COR-L47 (cell line): ENCODE measurements at places on chromosomes 16 and 17.

DNA sequence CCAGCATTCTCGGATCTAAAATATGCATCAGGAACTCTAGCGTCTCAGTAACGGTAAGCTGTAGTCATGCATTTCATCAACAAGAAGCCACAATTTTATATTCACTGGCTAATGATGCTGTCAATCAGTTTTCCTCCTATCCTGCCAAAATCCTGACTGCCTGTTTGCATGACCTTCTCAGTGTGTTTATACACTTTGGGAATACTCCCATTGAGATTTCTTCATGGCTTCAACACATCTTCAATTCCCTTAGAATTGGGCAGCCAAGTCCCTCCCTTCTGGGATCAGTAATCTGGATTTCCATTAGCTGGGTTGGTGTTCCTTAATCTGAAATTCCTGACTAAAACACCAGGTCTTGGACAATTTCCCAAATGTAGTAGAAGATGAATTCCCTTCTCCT, 348.9 kb upstream of the DYNLRB2 start:
- no peak for DNase-seq

DNA sequence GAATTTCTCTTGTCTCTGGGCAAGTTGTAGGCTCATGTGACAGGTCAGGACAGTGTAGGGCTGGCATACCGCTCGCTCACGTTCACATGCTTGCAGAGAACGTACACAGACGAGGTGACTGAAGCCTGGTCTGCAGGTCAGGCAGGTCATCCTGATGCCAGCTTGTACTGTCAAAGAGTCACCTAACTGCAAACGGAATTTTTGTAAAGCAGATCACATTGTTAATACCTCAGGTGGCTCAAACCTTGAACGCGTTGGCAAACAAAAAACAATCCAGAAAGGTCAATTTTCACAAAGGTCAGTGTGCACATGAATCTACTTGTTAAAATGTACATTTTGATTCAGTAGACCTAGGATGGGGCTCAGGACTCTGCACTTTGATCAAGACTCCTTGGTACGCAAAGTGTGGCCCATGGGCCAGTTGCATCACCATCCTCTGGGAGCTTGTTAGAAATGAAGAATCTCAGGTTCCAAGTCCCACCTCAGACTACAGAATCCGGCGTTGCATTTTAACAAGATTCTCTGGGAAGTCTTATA, 28.6 kb downstream of the ANKRD40 start:
- DNase-seq: no peak

GRCh38 chr16:79072517-79072916, 528.0 kb downstream of the MAF start:
- no peak for DNase-seq

DNA sequence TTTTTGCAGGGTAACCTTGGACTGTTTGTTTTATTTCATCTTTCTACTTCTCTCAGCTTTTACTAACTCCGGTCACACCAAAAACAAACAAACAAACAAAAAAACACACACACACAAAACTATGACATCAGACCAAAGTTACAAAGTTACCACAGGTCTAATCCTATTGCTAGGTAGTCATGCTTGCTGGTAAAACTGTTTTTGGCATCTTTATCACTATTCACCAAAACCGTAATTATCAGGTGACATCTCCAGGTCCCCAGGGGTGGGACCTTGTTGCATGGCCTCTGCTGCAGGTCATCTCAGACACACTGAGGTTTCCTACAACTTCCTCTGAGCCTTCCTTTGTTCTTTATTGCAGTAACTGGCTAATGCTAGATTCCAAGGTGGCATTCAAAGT, 162.3 kb downstream of the ABCA8 start:
- no peak for DNase-seq

- DNase-seq: no peak
Observed at GRCh38 chr16:79823639-79824038, 223.1 kb upstream of the MAF start.

GRCh38 chr17:39139161-39139511, 12.3 kb downstream of the PLXDC1 start:
- no peak for DNase-seq

GRCh38 chr17:549177-550040, 165.2 kb downstream of the VPS53 start:
- no peak for DNase-seq

GRCh38 chr16:85955566-85955965, 56.6 kb downstream of the IRF8 start:
- DNase-seq: no peak

DNA sequence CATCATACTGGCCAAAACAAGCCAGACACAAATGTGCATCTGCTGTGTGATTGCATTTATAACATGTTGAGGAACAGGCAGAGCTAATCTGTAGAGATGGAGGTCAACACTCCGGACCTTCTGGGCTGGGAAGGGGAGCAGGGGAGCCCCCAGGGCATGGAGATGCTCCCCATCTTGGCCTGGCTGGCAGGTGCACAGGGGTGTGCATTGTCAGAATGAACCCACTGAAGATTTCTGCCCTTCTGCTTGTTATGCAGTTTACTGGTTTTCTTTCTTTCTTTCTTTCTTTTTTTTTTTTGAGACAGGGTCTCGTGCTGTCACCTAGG, 146.9 kb downstream of the CMIP start:
- DNase-seq: no peak

GRCh38 chr16:85313526-85314301, 201.4 kb upstream of the CIBAR2 start:
- no peak for DNase-seq
